Naive thymus-derived CD8-positive, alpha-beta T cell (primary cell): ENCODE measurements at places on chromosomes 13 and 19. TPM values are rescaled to one million over a fixed set of nuclear protein-coding genes. Genes with fewer than 3 reads are reported as not detected.

FLT3 gene
- not detected for polyA plus RNA-seq

GRCh38 chr19:42270346-42271044 is 1.4 kb downstream of the CIC start:
- H3K4me3 ChIP-seq = peak overlapping the region; percentile 90
- peaks cover 48% of the 10 kb centered on the region for H3K4me1 ChIP-seq
- H3K27me3 ChIP-seq = no peaks in the 10 kb centered on the region
- H3K27ac ChIP-seq = no peak overlapping the region
- peaks cover 22% of the 10 kb centered on the region for H3K36me3 ChIP-seq
- DNase-seq = peak; percentile 66

DNA sequence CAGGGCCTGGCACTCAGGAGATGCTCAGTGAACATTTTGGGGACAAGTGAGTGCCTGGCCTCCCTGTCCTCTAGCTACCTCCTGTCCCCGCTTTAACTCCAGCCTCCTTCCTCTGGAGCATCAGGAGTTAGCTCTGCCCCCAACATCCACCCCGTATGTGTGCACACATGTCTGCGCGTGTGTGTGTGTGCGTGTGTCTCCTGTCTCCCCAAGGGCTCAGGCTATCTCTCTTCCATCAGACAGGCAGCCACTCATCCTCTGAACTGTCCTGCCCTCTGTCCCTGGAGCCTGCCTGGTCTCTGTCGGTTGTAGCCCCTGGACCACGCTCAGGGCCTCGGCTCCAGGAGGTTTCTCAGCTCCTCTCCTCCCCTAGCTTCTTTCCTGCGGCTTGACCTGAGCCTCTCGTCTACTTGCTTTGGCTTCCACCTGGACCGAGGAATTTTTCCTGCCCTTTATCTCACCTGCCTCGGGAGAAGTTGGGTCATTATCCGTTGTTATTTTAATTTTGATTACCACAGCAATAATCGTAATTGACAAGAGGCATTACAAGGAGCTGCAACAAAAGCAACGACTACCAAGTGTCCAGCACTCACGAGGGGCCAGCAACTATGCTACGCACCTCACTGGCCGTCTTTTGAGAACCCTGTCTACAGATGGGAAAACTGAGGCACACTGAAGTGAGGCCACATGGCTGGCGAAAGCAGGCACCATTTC is 32.0 kb upstream of the ASF1B start:
- H3K27me3 ChIP-seq = no peaks in the 10 kb centered on the region
- H3K27ac ChIP-seq = peak overlapping the region; percentile 94

GRCh38 chr19:21707065-21707464 is 60.3 kb downstream of the ZNF100 start:
- no peak overlapping the region for H3K27ac ChIP-seq
- H3K4me1 ChIP-seq = no peaks in the 10 kb centered on the region
- DNase-seq = no peak
- H3K4me3 ChIP-seq = no peak overlapping the region

DNA sequence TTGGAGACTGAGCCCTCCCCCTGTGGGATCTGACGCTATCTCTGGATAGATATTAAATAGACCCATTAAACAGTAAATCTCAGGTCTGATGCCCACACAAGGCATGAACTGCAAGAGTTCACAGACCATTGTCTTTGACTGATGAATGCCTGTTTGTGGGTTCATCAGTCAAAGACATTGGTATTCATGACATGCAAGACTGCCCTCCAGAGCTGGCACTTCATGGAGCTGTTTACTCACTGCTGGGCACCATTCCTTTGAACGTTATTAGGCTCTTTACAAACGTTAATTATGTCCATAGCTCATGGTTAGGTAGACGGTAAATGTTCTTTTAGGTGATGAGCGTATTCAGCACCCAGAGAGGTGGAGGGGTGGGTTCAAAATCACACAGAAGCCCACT is 111.8 kb upstream of the PABPC3 start:
- no peaks in the 10 kb centered on the region for H3K4me1 ChIP-seq
- H3K4me3 ChIP-seq = no peak overlapping the region
- H3K36me3 ChIP-seq = no peaks in the 10 kb centered on the region
- peaks cover 34% of the 10 kb centered on the region for H3K27me3 ChIP-seq
- no peak for DNase-seq

ZNF578 gene
- 3.0 TPM for polyA plus RNA-seq

KDELR1 gene
- polyA plus RNA-seq = 22.5 TPM

DNA sequence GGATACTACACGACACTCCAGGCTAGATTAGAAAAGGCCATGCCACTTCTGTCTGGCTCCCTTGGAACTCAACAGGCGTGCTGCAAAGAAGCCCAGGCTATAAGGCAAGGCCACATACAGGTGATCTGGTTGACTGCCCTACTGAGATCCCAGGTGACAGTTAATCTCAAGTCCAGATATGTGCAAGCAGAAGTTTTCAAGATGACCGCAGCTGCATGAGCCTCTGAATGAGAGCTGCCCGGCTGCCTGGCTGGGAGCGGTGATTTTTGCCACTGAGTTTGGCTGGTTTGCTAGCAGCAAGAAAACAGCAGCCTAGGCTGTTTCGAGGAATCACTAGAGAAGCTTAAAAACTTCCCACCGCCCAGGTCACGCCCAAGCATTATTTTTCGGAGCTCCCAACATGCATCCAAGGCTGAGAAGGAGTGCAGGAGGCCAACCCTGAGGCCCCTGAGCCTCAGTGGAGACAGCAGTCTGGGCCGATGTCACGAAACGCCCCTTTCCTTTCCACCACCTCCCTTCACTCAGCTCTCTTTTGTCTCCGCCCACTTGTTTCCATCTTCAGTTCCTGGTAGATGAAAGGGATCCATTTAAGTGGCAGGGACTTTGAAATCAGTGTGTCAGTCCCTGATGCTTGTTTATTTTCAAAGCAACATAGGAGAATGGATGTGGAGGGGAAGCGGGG is 14.0 kb upstream of the URI1 start:
- DNase-seq = no peak
- no peaks in the 10 kb centered on the region for H3K4me1 ChIP-seq
- H3K27me3 ChIP-seq = peaks cover 2% of the 10 kb centered on the region
- no peak overlapping the region for H3K4me3 ChIP-seq

GRCh38 chr19:38264486-38265212 is at the start of gene SPINT2:
SPINT2 (plus strand) TSS chr19:38264573; CDS start chr19:38264893, 320 bp downstream.
- H3K4me3 ChIP-seq = peak within 1 kb of the TSS; percentile 92
- no peaks in the 10 kb centered on the region for H3K36me3 ChIP-seq
- peak; percentile 63 for DNase-seq
- H3K27me3 ChIP-seq = no peaks in the 10 kb centered on the region

- H3K4me3 ChIP-seq = no peak overlapping the region
- peaks cover 18% of the 10 kb centered on the region for H3K36me3 ChIP-seq
- H3K27ac ChIP-seq = no peak overlapping the region
- peaks cover 11% of the 10 kb centered on the region for H3K27me3 ChIP-seq
Measured at GRCh38 chr13:52713894-52714293, 25.7 kb downstream of the CNMD start.

GRCh38 chr13:32731576-32731975 is 145.3 kb downstream of the PDS5B start:
- peaks cover 46% of the 10 kb centered on the region for H3K4me1 ChIP-seq
- no peak overlapping the region for H3K27ac ChIP-seq
- H3K4me3 ChIP-seq = no peak overlapping the region
- no peak for DNase-seq
- H3K27me3 ChIP-seq = no peaks in the 10 kb centered on the region

DNA sequence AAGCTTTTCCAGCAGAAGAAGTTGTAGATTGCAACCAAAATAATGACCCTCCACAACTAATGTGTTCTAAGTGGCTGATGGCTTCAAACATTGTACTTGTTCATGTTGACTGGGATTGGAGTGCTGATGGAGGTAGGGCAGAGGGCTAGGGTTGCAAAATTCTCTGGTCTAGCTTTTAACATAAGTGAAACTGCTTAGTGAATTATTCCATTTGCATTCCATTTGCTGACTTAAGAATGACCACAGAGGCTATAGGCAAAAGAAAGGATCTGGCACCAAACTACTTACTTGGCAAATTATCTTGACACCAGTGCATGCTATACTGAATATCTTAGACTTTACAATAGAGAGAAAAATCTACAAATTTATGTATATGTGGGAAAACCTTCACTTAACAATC is 287.0 kb downstream of the FGF9 start:
- DNase-seq = no peak
- no peak overlapping the region for H3K4me3 ChIP-seq
- H3K27ac ChIP-seq = no peak overlapping the region
- H3K4me1 ChIP-seq = no peaks in the 10 kb centered on the region
